Stimulated activated CD8-positive, alpha-beta memory T cell treated with anti-CD3 and anti-CD28 coated beads, Interleukin-4, amount 100 ng/mL, for 4 hours (primary cell): ENCODE measurements at places on chromosomes 2 and 18.

DNA sequence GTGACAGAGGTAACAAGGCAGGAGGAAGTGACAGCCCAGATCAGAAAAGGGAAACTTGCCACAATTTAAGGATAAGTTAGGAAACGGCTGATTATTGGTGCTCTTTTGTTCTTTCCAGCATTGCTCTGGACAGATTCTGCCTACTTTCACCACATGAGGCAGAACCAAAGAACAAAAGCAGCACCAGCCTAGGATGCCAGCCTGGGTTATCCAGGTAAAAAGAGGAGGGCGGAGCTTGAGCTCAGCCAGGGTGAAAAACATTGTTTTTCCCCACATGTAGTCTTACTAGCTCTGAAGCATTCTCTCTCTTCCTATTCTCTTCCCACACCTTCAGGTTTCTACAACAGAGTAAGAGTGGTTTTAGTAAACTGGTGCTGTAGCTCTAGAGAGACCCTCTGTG lies 300.5 kb downstream of the TMX3 start:
- DNase-seq = no peak

DNA sequence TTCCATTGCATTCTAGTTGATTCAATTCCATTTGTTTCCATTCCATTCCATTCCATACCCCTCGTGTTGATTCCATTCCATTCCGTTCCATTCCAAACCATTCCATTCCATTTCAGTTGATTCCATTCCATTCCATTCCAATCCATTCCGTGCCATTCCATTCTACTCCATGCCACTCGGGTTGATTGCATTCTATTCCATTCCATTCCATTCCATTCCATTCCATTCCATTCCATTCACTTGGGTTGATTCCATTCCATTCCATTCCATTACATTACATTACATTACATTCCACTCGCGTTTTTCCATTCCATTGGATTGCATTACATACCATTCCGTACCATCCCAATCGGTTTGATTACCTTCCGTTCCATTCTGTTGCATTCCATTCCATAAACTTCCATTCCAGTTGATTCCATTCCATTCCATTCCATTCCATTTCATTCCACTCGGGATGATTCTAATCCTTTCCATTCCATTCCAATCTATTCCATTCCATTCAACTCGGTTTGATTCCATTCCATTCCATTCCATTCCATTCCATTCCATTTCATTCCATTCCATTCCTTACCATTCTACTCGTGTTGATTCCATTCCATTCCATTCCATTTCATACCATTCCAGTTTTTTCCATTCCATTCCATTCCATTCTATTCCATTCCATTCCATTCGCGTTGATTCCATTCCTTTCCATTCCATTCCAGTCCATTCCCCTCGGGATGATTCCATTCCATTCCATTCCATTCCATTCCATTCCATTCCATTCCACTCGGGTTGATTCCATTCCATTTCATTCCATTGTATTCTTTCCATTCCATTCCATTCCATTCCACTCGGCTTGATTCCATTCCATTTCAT lies 1140.4 kb downstream of the RPIA start:
- no peak for DNase-seq

DNA sequence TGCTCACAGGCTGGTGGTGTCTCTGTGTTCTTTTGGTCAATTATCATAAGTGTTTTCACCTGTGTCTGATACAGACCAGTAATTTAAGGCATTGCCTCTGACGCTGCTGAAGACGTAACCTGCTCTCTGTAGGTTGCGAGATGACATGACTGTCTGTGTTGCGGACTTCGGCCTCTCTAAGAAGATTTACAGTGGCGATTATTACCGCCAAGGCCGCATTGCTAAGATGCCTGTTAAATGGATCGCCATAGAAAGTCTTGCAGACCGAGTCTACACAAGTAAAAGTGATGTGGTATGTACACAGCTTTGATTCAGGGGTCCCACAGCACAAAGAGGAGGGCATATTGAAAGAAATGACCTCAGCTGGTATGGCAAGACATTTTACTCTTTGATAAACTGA lies 33.8 kb upstream of the TMEM87B start:
- DNase-seq = no peak

DNA sequence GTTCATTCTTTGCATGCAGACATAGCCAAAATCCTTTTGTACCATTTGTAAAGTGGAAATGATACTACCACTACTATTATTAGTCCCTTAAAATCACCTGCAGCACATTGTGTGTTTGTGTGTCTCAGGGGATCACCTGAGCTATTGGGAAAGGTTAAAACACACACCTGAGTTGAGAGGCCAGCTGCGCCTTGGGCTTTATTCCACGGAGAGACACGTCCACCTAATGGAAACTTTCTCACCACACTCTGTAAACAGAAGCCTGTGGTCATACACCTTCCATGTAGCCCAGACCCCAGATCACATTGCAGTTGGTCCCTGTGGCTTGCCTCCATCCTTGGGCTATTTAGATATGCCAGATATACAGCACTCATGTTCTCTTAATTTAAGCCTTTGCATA lies 81.8 kb upstream of the SH3BP4 start:
- DNase-seq = no peak

DNA sequence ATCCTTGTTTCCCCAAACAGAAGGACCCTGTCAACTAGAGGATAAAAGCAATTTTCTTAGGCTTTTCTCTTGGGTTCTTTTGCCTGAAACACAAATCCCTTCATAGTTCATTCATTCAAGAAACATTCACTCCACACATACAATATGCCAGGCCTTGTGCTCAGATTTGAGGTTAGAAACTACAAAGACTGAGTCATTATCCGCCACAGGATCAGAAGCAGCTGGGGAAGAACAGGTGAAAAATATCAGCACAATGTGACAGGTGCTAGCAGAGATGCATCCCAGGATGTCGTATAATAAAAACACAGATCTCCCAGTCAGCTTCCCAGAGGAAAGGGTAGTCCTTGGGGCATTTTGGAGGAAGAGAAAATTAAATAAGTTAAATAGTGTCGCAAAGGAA lies 172.4 kb downstream of the LRATD1 start:
- DNase-seq = no peak

DNA sequence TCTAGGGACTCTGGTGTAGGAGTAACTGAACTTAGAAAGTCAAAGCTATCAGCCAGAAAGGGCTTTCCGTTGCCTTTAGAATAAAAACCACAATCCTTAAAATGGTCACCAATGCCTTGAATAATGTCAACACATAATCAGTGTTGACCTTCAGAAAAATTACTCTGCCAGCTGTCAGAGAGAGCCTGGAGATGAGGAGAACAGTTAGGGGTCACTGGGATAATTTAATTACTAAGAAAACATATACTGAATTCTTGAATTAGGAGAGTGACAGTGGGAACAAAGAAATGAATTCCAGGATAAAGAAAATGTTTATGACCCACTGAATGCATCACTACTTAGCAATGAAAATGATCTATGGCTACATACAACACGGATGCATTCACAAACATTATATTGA lies 23.4 kb upstream of the UGP2 start:
- DNase-seq = no peak

- no peak for DNase-seq
These were observed 37.4 kb downstream of the RTN4 start for GRCh38 chr2:55012672-55013484.

GRCh38 chr2:52264488-52264887 lies 1232.6 kb upstream of the NRXN1 start:
- no peak for DNase-seq

DNA sequence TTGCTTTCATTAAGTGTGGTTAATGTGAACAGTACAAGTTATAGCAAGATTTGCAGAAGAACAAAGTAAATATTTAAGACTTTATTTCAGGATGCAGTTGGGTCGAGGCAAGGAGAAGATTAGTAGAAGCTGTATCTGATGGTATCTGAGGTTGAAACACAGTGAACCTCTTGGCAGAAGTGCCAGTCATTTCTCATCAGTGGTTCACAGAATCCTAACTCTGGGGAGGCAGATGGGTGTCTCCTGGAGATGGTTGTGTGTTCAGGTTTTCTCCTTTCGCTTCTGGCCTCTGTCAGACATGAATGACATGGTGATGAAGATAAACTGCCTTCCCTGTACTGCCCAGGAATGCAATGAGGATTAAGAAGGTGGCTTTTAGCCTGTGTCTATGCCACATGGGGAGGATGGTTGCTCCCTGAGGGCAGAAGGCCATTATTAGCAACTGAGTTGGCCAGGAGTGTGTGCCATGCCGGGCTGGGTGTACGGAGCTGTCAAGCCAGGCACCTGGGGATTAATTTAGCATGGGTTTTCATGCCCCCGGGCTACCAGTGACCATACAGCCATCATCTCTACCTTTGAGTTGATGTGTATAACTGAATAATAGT lies 28.0 kb downstream of the MGAT5 start:
- DNase-seq = no peak

- no peak for DNase-seq
These were observed 30.4 kb downstream of the SRSF7 start for GRCh38 chr2:38720613-38721241.

DNA sequence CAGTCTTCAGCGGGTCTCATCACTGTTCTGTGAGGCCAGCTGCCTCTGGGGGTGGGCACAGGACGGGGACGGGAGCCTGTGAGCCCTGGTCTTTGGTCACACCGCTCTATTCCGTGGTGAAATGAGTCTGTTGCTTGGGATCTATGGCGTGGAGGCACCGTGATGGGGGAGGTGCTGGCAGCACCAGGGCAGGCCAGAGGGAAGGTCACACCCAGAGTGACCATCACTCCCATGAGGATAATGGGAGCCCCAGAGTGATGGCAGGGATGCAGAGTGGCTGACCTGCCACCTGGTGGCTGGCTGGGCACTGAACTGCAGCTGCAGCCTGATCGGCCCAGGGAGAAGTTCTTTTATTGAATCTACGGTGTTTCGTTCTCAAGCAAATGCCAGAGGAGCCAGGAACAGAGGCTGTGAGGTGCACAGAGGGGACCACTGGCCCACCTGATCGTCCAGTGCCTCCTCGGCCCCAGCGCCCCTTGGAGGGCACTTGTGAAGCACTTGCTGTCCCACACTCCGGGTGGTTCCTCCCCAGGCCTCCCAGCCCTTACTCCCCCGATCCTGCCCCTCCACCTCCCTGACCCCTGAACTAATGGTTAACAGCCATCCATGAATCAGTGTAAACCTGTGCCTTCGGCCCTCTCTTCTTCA lies 17.9 kb downstream of the KCNIP3 start:
- no peak for DNase-seq

DNA sequence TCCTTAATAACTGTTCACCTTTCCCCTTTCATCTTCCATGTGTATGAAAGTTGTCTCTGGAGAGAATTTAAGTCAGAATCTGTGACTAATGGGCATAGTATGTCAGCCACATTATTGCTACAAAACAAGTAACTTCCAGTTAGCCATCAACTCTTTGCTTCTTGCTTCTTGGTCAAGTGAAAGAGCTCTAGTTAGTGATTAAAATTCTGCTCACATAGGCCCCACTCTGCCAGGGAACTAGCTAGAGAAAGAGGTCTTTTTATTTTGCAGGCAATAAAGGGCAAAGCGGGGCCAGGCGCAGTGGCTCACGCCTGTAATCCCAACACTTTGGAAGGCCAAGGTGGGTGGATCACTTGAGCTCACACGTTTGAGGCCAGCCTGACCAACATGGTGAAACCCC lies 64.6 kb downstream of the COLEC12 start:
- DNase-seq = no peak

DNA sequence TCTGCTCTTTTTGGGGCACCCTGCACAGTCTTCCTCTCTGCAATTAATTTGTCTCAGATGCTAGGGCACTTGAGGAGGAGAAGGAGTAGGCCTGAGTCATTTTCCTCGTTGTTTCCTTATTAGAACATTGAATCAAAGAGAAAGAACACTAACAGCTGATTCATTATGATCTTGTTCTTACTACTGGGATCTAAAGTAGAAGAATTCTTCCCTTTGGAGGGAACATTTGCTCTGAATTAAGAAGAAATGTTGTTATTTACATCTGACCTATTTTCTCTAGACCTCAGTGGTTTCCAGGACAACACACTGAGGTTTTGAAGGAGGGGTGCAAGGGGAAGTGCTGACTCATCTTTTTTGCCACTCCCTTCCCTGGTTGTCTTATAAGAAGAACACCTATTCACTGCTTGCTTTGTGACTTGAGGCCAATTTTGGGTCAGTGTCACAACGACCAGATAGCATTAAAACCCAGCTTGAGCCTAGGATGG lies 24.3 kb upstream of the STAT1 start:
- DNase-seq = no peak

GRCh38 chr18:48656582-48656981 lies 117.8 kb downstream of the CTIF start:
- DNase-seq = no peak

DNA sequence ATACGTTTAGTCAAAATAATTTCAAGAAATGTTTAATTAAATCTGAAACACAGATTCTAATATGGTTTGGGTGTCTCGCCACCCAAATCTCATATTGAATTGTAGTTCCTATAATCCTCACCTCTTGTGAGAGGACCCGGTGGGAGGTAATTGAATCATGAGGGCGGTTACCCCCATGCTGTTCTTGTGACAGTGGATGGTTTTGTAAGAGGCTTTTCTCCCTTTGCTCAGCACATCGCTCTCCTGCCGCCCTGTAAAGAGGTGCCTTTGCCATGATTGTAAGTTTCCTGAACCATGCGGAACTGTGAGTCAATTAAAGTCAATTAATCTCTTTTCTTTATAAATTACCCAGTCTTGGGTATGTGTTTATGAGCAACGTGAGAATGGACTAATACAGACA lies 1045.1 kb upstream of the POU3F3 start:
- DNase-seq = no peak

DNA sequence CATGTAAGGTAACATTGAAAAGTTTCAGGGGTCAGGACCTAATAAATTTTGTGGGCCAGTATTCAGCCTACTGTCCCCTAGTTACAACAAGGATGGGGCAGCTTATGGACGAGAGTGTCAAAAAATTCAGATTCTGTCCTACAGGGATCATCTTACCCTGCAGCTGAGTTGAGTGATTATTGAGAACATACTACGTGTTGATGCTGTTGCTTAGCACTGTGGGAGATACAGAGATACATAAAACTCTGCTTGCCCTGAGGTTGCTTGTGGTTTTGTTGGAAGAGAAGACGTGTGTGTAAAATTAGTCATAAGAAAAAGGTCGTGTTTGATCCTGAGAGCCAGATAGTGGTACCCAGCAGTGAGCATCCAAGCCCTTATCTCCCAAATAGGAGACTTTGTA lies 253.2 kb downstream of the NEDD4L start:
- DNase-seq = no peak

DNA sequence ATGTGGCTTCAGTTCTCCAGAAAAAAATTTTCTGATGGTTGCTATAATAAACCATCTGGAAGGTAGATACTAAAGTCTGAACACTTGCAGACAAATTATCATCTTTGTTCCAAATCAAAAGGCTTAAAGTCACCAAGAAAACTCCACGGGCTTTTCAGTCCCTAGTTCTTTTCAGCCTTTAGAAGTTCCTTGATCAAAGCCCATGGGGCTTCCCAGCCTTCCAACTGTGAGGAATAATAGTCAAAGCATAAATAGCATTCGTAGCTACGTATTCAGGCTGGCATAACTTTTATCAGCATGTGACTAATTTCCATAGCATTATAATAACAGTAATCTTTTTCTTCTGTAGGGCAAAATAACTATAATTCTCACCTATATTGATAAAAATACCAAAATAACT lies 13.9 kb downstream of the SCG2 start:
- no peak for DNase-seq
